SHP77 treated with DMSO at 0.1 percent for 48 hours (cell line): ENCODE measurements at places on chromosomes 7 and 10.

DNA sequence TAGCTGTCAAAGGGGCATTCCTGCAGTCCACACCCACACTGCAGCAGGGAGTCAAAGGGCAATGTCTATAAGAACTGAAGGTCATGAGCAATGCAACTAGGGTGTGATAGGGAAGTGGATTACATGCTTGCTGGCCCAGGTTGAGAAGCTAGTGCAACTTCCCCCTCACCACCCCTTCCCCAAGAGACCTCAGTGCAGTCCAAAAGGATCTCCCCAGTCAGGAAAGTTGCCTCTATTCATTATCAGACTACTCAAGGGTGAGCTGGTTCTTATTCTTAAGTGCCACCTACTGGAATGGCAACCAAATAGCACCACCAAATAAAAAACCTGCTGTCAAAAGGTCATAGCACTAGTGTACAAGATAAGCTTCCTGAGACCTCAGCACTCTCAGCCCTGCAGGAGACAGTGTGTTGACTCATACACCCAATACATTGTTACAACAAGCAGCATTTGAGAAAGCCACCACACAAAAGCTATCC lies 28.2 kb downstream of the MTERF1 start:
- no peak for DNase-seq

GRCh38 chr7:25864511-25864910 lies 287.5 kb upstream of the NFE2L3 start:
- no peak for DNase-seq

GRCh38 chr10:71824333-71824732 lies 26.7 kb downstream of the PSAP start:
- DNase-seq: no peak

GRCh38 chr10:110540031-110540430 lies 27.5 kb upstream of the SMC3 start:
- peak; percentile 36 for DNase-seq

- no peak for DNase-seq
These were observed 36.3 kb downstream of the ABCB1 start for GRCh38 chr7:87564296-87564963.

DNA sequence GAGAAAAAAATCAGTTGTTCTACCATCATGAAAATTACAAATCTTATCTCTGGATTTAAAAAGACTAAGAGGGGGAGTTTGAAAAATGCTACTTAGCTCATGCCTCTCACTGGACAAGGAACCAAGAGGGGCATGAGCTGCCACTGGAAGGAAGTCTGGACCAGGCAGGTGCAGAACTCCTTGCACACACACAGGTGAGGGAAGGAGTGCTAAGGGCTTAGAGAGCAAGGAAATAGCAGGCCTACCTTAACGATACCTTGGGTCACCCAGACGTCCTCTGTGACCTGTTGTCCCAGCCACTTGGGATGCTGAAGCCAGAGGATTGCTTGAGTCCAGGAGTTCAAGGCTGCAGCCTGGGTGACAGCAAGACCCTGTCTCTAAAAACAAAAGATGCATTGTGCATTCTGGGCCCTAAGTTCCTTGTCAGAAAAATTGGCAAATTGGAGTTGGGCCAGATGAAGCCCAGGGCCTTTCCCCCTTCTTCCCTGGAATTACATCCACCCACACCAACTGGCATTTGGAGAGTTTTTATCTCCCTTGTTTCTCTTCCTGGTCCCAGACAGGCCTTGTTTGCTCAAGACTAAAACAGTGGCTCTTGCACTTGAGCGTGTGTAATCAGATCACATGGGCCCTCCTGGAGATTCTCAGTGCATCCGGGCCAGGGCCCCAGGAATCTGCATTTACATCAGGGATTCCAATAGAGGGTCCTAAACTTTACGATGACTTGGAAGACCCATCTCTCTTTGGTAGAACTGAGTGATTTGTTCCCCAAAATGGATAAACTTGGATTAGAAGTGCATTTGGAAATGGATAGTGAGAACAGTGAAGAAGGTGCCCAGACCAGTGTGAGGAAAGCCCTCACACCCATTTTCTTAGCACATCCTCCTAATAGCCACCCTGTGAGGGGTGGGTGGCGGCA lies 3.0 kb downstream of the DDIT4 start:
- no peak for DNase-seq

GRCh38 chr10:21673668-21674067 lies 139.6 kb downstream of the MLLT10 start:
- DNase-seq: no peak

DNA sequence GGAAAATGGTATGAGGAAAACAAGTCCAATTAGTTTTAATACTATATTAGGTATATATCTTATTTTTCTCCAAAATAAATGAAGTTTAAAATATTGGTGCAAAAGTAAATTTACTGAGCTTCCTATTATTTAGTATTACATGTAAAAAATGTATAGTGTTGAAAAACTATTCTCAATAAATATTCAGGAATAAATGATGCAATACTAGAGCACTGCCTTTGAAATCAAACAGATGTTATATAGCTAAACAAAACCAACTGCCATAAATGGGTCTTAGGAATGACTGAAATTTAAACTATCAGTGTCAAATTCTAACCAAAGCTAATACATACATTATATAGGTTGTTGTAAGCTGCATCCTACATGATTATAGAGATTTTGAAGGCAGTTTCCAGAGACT lies 1434.0 kb upstream of the LRRTM3 start:
- DNase-seq: no peak

GRCh38 chr7:127758105-127758504 lies 106.1 kb downstream of the SND1 start:
- no peak for DNase-seq
